Activated CD8-positive, alpha-beta T cell treated with anti-CD3 and anti-CD28 coated beads, Interleukin-2, amount 10 ng/mL, durations not matched to agents 7 days and 5 days (primary cell): ENCODE measurements at places on chromosomes 12 and 14. TPM values are rescaled to one million over a fixed set of nuclear protein-coding genes. Genes with fewer than 3 reads are reported as not detected.

DNA sequence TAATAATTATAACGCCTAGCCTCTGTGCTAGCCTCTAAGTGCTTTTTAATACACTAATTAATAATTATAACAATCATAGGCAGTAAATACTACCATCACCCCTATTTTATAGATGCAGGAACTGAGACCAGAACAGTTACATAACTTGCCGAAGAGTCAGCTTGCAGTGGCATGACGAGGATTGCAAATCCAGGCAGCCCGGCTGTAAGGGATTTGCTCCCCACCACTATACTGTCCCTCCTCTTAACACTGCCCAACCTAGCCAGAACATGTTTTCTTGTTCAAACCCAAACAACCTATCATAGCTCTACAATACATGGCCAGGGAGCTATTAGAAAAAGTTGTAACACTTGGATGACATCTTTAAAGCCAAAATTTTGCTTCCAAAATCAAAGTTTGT, 33.9 kb upstream of the VASH1 start:
- no peak for DNase-seq

DNA sequence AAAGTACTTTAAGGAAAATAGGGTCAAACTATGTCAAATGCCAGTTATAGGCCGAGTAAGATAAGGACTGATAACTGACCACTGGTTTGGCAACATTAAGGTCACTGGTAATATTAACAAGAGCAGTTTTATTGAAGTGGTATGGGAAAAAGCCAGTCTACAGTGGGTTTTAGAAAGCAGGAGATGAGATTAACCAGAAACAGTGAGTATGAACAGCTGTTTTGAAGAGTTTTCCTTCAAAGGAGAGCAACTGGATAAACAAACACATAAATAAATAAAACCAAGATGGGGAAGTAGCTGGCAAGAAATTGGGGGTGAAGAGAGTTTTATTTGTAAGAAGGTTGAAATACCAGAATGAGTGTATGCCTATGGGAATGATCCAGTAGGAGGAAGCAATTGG, 30.3 kb downstream of the KITLG start:
- no peak for DNase-seq

DNA sequence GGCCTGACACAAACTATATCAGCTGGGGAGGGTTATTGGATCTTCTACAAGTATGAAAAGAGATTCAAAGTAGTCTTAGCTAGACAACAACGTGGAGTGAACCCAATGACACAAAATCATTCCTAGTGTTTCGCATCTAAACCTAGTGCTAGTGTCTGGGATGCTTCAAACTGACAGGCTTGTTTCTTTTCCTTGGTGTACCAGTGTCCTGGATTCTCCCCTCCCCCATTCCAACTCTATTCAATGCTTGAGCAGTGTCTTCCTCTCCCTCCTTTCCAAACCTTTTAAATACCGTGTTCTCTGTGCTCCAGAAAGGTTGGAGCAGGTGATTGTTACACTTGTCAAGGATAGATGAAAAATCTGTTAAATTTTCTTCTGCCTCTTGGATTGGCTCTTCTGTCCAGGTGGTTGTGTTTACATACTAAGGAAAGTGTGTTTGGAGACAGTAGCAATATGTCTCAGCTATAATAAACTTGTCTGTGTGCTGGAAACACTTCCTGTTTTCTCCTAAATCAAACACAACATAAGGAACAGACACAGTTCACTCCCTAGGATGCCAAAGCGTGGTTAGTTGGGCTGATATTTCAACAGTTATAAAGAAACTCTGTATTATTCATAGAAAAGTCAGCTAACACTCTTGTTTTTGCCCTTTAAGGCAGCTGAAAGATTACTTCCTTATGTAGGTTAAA, 14.4 kb upstream of the GUCY2C start:
- no peak for DNase-seq

DNA sequence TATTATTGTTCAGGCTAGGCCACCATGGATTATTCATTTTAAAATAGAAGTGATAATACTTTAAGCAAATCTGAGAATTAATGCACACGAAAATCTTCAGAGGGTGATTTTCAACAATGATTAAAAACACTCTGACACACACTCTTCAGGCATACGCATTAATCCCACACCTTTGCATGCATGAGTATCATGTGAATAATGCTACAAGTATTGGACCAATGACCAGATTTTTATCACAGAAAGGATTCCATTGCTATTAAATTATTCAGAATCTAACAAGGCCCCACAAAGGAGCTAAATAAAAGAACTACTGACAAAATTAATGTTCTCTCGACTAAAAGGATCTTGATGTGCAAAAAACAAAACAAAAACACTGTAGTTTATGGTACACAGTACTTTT, 11.1 kb downstream of the EPS8 start:
- no peak for DNase-seq

DNA sequence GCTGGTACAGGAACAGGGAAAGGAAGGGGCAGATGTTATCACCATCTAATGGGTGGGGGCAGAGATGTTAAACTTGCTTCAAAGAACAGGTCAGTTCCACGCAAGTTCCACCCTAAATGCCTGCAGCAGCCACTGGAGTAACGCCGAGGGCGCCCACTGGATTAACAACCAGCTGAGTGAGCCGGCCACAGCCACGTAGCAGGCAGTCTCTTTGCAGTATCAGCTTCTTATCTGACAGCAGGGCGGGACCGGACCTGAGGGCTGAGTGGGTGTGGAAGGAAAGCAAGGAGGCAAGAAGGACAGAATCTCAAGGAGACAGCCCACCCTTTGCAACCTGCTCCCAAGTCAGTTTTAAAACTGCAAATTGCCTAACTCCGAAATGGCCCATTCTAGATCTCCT, 38.4 kb upstream of the FOXN3 start:
- DNase-seq, result no peak

Gene ARHGAP9
- 243 TPM for total RNA-seq

DNA sequence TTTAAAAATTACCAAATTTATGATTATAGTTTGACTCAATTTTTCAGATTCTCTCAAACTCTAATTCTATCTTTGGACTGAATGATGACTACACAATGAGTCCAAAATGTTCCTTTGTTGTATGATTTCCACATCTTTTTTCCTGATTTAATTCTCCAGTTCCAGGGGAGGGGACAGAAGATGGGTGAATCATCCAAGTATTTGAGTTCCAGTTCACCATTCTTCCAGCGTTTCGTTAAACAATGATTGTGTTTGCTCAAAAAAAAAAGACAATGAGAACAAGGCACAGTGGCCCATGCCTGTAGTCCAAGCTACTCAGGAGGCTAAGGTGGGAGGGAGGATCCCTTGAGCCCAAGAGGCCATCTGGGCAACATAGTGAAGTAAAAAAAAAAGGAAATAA, 23.8 kb downstream of the BAZ1A start:
- DNase-seq, result no peak

- no peak for DNase-seq
Observed at GRCh38 chr14:76891391-76891790, 65.2 kb downstream of the LRRC74A start.

DNA sequence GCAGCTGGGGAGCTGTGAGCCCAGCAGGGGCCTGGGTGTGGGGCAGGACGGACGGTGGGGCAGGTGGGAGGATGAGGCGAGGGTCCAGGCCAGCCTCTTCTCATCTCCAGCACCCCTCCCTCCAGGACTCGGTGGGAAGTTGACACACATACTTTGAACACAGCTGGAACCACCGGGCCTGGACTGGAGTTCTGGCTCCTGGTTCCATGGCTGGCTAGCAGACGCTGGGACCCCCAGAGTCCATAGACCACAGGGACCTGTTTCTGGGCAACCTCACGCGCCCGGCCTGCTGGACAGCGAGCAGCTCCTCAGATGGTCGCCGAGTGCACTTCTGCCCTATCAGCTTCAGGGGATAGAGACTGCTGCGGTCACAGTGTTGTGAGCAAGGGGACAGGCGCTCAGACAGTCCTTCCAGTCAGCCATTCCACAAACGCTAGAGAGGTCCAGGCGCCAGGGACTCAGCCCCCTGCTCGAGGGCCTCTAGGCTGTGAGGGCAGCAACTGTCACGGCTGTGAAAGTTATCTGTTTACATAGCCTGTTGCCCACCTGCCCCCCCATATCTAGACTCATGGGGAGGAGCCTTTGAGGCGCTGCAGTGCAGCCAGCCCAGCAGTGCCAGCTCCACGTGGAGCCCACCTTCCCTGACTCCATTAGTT, 25.2 kb downstream of the TCHP start:
- DNase-seq, result no peak

DNA sequence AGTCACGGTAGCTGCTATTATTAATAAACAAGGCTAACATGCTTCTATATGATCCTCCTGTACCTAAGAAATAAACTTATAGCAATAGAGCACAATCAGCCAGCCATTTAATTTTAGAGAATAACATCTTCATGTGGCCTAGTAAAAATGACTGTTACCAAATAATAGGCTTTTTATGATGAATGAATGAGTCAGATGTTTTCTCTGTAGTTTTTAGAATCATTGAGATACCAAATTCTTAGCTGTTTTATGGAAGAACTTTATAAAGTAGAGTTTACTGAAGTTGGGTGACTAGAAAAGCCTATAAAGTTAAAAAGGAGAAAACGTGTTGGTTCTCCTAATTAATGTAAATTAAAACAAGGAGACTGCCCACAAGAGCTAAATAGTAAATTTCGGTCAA, 40.7 kb downstream of the WNK1 start:
- DNase-seq, result no peak

GRCh38 chr12:108573317-108573716, 10.9 kb downstream of the ISCU start:
- DNase-seq, result no peak

DNA sequence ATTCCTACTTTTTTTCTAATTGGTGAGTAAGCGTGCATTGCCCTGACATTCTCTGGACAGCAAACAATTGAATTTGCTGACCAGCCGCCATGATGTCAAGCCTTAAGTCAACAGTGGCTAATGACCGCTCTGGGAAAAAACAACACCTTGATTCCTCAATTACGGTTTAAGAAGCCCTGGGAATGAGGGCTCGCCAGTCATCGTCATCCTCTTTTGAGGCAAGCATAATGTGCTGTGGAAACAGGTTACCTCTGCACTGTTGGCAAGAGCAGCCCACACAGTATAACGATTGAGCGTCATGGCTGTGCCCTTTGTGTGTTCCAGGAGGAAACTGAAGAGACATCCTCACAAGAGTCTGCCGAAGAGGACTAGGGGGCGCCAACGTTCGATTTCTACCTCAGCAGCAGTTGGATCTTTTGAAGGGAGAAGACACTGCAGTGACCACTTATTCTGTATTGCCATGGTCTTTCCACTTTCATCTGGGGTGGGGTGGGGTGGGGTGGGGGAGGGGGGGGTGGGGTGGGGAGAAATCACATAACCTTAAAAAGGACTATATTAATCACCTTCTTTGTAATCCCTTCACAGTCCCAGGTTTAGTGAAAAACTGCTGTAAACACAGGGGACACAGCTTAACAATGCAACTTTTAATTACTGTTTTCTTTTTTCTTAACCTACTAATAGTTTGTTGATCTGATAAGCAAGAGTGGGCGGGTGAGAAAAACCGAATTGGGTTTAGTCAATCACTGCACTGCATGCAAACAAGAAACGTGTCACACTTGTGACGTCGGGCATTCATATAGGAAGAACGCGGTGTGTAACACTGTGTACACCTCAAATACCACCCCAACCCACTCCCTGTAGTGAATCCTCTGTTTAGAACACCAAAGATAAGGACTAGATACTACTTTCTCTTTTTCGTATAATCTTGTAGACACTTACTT, 138.9 kb downstream of the HMGA2 start:
- peak; percentile 23 for DNase-seq

GRCh38 chr12:43836475-43836989, 651 bp downstream of the TMEM117 start:
- no peak for DNase-seq

Gene GRIN2B
- total RNA-seq, result not detected

GRCh38 chr14:51750542-51750941, 98.8 kb downstream of the FRMD6 start:
- no peak for DNase-seq

DNA sequence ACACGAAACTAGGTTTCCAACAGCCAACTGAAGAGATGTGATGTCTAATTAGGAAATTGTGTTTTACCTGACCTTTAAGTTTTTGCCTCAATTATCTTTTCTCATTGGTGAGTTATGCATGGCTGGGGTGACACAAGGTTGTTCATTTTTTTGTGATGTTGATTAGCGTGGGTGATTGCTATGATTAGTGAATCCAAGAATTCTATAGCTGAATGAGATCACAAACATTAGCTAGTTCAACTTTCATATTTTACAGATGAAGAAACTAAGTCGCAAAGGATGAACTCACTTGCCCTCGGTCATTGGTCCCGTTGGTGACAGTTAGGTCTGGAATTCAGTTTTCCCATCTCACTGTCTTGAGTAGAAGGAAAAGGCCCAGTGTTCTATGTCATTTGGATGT, 32.6 kb upstream of the LMNTD1 start:
- DNase-seq, result no peak

DNA sequence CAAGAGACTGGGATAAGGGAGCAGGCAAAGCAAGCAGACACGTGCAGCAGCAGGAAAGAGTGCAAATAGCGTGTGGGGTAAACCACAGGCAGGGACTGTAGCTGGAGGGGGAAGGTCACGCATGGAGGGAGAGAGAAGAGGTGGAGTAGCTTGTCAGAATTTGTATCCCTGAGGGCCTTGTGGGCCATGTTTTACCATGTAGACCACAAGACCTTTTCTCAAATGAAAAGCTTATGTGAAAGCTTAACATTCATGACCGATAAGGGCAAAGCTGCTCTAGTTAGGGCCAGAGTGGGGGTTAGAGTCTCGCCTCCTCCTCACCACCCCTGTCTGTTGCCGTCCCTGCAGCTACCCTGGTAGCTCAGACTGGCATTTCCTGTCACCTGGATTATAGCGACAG, 152.9 kb upstream of the E2F7 start:
- no peak for DNase-seq

Gene CCDC177
- not detected for total RNA-seq

DNA sequence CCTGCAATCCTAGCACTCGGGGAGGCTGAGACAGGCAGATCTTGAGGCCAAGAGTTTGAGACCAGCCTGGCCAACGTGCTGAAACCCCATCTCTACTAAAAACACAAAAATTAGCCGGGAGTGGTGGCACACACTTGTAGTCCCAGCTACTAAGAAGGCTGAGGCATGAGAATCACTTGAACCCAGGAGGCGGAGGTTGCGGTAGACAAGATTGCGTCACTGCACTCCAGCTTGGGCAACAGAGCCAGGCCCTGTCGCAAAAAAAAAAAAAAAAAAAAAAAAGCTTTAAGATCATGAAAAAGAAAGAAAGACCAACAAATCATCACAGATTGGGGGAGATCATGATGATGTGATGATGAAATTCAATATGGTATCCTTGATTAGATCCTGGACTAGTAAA, 30.6 kb downstream of the WDR89 start:
- DNase-seq, result no peak

- DNase-seq, result no peak
Observed at GRCh38 chr12:94264736-94265485, 116.5 kb downstream of the PLXNC1 start.

- DNase-seq, result no peak
Observed at GRCh38 chr14:33814010-33814409, 136.9 kb downstream of the EGLN3 start.
